ENCODE measurements at places on chromosomes 6 and 20.
A peak's percentile ranks its signal among the peaks of the same experiment; 100 is the strongest.

GRCh38 chr6:56837322-56837894 is 117.5 kb upstream of the BEND6 start:
- no peaks in the 10 kb centered on the region for H3K27me3 ChIP-seq
- H3K4me3 ChIP-seq = no peak overlapping the region
- H3K4me1 ChIP-seq = peaks cover 26% of the 10 kb centered on the region
- no peak for DNase-seq

- no peak for DNase-seq
- H3K36me3 ChIP-seq = no peaks in the 10 kb centered on the region
- H3K4me3 ChIP-seq = no peak overlapping the region
- H3K27me3 ChIP-seq = no peaks in the 10 kb centered on the region
- no peak overlapping the region for H3K27ac ChIP-seq
Observed at GRCh38 chr6:3578981-3579380, 122.1 kb upstream of the SLC22A23 start.

DNA sequence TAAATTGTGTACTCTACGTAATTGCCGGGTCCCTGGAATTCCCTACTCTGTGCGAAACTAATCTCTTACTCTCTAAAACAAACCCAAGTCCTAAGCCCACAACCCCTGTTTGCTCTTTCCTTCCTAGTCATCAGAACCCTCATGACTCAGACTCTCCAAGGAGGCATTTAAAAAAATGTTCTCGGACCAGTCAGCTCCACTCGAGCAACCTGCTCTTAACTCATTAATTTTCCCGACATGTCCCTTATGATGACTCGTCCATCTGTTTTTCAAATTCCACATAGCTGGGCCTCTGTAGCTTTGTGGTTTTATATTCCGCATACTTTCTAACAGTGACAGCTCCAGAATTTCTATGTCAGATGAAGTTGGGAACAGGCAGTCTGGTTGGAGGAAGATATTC is 2.6 kb upstream of the MUC22 start:
- H3K27me3 ChIP-seq = no peaks in the 10 kb centered on the region
- no peaks in the 10 kb centered on the region for H3K36me3 ChIP-seq
- DNase-seq = no peak
- no peak overlapping the region for H3K4me3 ChIP-seq

DNA sequence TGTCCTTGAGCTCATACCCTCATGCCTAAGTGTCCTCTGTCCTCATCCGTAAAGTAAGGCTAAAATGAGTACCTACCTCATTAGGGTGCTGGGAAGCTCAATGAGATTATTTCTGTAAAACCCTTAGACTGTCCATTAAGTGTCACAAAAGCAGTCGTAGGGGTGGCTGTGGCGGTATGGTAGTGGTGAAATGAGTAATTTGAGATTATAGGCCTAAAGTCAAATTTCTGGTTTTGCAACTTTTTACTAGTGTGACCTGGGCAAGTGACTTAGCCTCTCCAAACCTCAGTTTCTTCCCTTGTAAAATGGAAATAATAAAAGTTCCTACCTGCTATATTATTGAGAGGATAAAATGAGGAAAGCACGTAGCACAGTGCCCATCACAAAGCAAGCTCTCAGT is 148.2 kb upstream of the AKAP12 start:
- no peak overlapping the region for H3K27ac ChIP-seq

- no peak for DNase-seq
- H3K4me3 ChIP-seq = no peak overlapping the region
- no peaks in the 10 kb centered on the region for H3K4me1 ChIP-seq
- H3K27me3 ChIP-seq = peaks cover 11% of the 10 kb centered on the region
- no peak overlapping the region for H3K27ac ChIP-seq
Observed at GRCh38 chr6:100479179-100480035, 14.7 kb upstream of the SIM1 start.

DNA sequence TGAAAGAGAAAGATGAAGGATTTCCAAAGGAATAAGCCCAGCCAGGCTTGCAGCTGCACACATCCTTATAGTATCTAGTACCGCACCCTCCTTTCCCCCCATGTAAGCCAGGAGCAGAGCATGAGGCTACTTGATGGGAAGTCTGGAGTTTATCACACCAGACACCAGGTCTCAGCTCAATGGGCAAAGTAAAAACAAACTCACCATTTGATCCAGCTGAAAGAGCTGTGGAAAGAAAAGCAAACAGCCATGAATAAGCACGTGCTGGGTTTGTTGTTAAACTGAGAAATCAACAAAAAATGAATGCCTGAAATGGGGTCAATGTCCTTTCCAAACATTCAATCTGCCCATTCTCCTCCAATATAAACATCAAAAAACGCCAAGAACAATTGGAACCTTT is 50.6 kb upstream of the MAP7 start:
- no peaks in the 10 kb centered on the region for H3K27me3 ChIP-seq
- peaks cover 24% of the 10 kb centered on the region for H3K36me3 ChIP-seq
- no peaks in the 10 kb centered on the region for H3K4me1 ChIP-seq
- H3K27ac ChIP-seq = peak overlapping the region; percentile 63
- no peak for DNase-seq
- no peak overlapping the region for H3K4me3 ChIP-seq

- H3K4me1 ChIP-seq = no peaks in the 10 kb centered on the region
- no peak overlapping the region for H3K27ac ChIP-seq
- DNase-seq = no peak
- no peak overlapping the region for H3K4me3 ChIP-seq
- H3K27me3 ChIP-seq = no peaks in the 10 kb centered on the region
- no peaks in the 10 kb centered on the region for H3K36me3 ChIP-seq
Observed at GRCh38 chr6:56437171-56437900, 190.0 kb upstream of the COL21A1 start.

DNA sequence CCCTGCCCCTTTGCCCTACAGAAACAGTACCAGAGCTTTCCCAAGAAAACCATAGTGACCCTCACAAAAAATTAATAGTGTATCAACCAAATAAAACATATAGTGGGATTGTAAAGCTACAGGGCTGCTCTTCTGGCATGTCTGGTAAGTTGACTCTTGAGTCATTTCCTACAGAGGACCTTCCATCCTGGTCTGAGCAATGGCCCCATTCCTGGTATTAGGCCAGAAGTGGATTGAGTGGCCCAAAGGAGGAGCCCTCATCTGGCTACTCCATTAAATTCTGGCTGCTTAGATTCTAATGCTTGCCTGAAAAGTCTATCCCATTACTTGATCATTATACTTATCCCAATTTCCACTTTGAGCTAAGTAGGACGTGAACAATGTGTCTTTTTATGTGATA is 150.9 kb upstream of the HMGN3 start:
- DNase-seq = no peak
- no peaks in the 10 kb centered on the region for H3K27me3 ChIP-seq
- H3K27ac ChIP-seq = no peak overlapping the region
- H3K4me3 ChIP-seq = no peak overlapping the region

DNA sequence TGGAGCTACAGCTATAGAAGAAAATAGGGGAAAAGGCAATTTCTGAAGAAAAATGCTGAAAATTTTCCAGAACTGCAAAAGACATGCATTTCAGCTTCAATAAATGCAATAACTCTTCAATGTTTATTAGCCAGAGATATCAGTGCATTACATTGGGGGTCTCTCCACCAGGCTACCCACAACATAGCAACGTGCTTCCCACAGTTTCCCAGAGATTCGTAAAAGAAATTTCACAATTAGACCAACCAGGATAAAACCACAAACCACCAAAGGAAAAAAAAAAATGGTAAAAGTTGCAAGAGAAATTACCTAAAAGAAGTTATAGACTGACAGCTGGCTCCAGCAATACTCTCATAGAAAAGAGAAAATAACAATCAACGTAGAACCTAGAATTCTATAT is 16.0 kb downstream of the LY86 start:
- peaks cover 16% of the 10 kb centered on the region for H3K4me1 ChIP-seq
- no peaks in the 10 kb centered on the region for H3K36me3 ChIP-seq
- H3K27ac ChIP-seq = no peak overlapping the region
- no peak overlapping the region for H3K4me3 ChIP-seq
- H3K27me3 ChIP-seq = no peaks in the 10 kb centered on the region

DNA sequence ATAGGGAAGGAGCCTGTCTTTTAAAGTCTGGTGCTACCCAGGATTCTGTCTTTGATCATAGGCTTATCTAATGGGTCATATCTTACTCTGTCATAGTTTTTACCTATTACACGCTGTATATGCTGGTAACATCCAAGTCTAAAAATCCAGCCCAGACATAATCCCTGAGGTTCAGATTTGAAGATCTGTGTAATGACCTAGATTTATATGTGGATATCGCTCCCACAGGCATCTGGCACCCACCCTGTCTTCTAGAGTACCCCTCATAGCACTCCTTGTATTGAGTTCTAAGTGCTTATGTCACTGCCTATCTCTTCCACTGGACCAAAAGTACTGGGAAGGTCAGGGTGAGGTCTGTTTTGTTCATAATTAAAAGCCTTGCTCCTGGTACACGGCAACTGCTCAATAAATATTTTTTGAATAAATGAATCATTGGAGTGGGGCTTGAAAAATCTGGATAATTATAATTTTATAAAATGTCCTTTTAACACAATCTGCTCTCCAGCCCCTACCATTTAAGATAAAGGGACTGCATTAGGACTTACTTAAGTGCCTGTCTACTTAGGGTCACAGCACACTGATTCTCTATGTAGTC is 136.4 kb downstream of the FUT9 start:
- H3K27ac ChIP-seq = no peak overlapping the region
- no peaks in the 10 kb centered on the region for H3K27me3 ChIP-seq
- no peaks in the 10 kb centered on the region for H3K4me1 ChIP-seq
- no peak for DNase-seq
- no peaks in the 10 kb centered on the region for H3K36me3 ChIP-seq

DNA sequence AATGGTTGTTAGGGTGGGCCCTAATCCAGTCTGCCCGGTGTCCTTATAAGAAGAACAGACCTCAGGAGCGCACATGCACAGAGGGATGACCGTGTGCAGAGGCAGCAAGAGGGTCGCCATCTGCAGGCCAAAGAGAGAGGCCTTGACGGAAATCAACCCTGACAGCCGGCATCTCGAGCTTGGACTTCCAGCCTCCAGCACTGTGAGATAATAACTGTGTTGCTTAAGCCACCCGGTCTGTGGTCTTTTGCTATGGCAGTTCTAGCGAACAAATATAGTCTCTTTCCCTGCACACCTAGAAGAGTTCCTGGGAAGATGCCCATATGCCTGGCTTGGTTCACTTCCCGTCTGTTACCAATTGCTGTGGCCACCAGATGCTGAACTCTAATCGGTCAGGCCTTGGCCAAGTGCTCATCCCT is 35.3 kb upstream of the PTGIS start:
- H3K4me1 ChIP-seq = no peaks in the 10 kb centered on the region
- no peak overlapping the region for H3K4me3 ChIP-seq
- no peak for DNase-seq
- no peak overlapping the region for H3K27ac ChIP-seq
- no peaks in the 10 kb centered on the region for H3K27me3 ChIP-seq

- H3K36me3 ChIP-seq = no peaks in the 10 kb centered on the region
- H3K27ac ChIP-seq = no peak overlapping the region
- H3K27me3 ChIP-seq = no peaks in the 10 kb centered on the region
Observed at GRCh38 chr6:1063671-1064355, 248.1 kb upstream of the FOXQ1 start.

DNA sequence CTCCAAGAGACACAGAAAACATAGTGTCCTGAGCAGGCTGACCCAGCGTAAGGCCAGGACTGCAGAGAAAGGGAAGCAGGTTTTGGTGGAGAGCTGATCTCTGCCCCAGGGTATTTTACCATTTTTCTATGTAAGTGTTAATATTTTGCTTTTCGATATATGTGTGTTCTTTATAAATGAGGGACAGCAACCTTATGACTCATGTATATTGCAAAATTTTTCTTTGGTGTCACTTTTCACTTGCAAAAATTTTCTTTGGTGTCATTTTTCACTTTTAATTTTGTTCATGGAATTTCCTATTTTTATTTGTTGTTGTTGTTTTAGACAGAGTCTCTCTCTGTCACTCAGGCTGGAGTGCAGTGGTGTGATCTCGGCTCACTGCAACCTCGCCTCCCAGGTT is 34.6 kb upstream of the PXDC1 start:
- DNase-seq = no peak
- no peak overlapping the region for H3K4me3 ChIP-seq
- no peaks in the 10 kb centered on the region for H3K36me3 ChIP-seq
- no peaks in the 10 kb centered on the region for H3K27me3 ChIP-seq
- H3K4me1 ChIP-seq = no peaks in the 10 kb centered on the region
- no peak overlapping the region for H3K27ac ChIP-seq

DNA sequence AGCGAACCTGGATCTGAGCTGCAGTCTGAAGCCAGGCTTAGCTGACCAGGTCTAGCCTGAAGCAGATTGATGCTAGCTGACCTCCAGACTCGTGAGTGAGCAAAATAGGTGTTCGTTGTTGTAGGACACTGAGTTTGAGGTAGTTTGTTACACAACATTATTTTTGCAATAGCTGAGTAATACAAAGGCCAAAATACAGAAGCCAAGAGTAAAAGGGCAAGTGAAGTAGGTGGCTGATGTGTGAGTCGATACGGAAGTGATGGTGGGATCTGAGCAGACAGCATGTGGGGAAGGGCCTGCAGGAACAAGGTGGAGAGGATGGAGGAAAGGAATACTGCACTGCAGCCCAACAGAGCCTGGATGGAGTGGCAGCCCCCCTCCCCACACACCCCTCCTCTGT is 8.5 kb upstream of the SPATS1 start:
- no peak overlapping the region for H3K27ac ChIP-seq
- DNase-seq = no peak
- no peaks in the 10 kb centered on the region for H3K36me3 ChIP-seq
- no peaks in the 10 kb centered on the region for H3K4me1 ChIP-seq

DNA sequence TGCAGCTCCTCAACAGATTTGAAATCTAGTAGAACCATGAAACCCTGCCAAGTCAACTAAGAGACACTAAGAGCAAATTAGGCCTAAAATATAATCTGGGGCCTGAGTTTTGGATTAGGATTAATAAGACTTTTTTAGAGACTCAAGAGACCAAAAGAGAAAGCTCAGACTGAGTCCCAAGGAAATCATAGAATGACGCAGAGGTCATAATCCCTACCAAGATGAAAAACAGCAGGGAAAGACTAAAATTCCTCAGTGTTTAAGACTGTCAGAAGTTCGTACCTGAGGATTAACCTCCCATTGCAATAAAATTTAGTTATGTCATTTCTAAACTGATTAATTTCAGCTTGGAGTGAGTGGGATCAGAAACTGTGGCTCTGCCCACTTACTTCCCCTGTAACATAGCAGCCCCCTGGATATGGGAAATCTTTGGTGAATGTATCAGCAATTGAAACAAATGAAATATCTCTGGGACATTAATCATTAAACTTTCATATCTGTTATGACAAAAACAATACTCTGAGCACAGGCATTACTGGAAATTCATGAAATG is 200.3 kb downstream of the EDN1 start:
- H3K36me3 ChIP-seq = no peaks in the 10 kb centered on the region
- no peak for DNase-seq
- H3K27me3 ChIP-seq = no peaks in the 10 kb centered on the region
- H3K27ac ChIP-seq = peak overlapping the region; percentile 27
- H3K4me3 ChIP-seq = no peak overlapping the region

DNA sequence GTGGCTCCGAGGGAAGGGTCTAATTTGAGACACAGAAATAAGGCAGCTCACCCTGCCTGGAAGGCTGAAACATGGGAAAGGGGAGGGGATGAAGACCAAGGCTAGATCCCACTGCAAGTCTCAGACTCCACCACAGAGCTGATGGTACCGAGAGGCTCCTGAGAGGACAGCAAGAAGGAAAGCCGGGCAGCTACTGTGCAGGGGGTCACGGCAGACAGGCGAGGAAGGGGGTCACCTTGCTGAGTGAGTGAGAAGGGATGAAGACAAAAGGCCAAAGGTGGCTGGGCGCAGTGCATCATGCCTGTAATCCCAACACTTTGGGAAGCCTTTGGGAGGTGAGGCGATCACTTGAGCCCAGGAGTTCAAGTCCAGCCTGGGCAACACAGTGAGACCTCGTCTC is 100.7 kb downstream of the ATP9A start:
- H3K36me3 ChIP-seq = no peaks in the 10 kb centered on the region
- no peaks in the 10 kb centered on the region for H3K27me3 ChIP-seq
- H3K4me1 ChIP-seq = no peaks in the 10 kb centered on the region
- H3K27ac ChIP-seq = no peak overlapping the region
- no peak for DNase-seq
- H3K4me3 ChIP-seq = no peak overlapping the region
